ENCODE measurements at places on chromosomes 3 and 15.

DNA sequence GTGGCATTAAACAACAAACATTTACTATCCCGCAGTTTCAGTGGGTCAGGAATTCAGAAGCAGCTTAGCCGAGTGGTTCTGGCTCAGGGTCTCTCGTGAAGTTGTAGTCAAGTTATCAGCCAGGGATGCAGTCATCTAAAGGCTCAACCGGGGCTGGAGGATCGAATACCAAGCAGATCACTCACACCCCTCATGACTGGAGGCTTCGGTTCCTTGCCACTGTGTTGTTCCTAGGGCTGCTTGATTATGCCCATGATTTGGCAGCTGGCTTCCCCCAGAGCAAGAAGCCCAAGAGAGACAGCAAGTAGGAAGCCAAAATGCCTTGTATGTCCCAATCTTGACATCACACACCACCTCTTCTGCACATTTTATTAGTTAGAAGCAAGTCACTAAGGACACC, 33.9 kb upstream of the CDCP1 start:
- no peak for DNase-seq

DNA sequence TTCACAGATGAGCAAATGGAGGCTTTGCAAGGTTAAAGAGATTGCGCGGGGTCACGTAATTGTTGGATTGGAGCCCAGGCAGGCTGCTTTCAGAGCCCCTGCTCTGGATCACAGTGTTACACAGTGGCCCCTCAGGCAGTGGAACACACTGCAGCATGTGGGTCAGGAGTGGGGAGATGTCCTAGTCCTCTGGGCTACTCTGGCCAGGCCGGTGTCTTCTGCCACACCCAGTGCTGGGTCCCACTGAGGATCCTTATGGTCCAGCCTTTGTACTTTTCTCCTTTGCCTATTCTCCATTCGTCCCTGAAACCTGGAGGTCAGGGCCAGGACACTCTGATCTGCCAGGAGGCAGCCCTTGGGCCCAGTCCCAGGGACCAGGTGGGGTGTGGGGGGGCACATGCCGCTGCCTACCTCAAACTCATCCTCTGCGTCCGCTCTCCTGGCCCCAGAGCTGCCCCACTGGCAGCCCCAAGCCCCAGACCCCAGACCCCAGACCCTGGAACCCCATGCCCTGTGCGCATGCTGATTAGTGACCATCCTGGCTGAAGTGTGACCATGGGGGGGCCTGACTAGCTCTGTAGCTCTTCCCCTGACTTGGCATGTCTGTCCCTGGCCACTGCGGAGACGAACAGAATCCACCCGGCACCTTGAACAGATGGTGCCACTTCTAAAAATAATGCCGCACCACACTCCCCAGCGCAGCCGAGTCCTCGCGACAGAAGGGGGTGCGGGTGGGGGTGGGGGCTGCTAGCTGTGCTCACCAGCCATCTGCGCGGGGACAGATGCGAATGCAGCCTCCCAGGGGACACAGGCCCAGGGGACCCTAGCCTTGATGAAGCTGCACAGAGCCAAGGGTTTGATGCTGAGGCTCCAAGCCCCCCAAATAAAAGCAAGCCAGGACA, 41.6 kb downstream of the ATP2B2 start:
- DNase-seq: no peak

- DNase-seq: no peak
These were observed 30.8 kb downstream of the CHCHD4 start for GRCh38 chr3:14093831-14094230.

- DNase-seq: no peak
These were observed 48.5 kb downstream of the LINGO1 start for GRCh38 chr15:77584201-77584600.

DNA sequence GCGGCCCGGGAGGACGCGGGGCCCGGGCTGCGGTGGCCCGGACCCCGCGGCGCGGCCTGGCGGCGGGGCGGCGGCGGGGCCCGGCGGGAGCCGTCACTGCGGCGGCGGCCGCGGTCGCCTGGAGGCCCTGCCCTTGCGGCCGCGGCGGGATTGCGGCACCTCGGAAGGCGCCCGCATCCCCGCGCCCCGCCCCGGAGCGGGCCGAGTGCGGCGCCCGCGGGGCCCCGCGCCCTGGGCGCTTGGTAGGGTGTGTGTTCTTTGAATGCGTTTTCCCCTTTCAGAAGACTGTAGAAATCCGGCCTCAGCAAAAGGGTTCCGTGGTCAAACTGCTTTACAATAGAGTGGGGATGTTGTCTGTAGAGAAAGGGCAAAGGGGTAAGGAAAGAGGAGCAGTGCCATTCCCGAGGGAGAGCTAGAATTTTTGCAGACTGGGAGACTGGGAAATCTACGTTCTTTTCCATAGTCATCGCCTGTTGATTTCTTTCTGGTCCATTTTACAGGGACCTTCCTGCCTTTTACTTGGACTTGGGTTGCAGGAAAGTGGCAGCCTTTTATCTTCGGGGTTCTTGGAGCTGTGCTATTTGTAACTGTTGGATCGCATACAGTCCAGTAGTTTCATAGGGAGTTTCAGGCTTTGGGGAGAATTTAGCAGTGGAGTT, 630 bp downstream of the SNRK start:
- DNase-seq: peak; percentile 20

DNA sequence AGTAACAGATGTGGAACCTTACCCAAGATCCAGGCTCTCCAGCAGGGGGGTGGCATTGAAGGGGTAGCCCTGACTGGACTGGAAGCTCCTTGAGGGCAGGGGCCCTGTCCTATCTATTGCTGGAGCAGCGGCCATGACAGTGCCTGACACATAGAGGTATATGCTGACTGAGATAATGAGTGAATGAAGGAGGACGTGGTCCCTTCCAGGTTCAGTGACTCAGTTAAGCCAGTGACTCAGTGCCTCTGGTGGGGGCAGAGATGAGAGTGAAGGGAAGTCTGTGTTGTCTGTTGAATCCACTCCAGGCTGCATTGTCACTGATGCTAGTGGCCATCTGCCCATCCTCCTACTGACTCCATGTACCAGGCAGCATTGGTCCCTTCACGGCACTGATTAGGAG, 13.0 kb upstream of the CTXND1 start:
- DNase-seq: no peak

- DNase-seq: no peak
These were observed 37.8 kb upstream of the GOLGA6L2 start for GRCh38 chr15:23484870-23485269.

- no peak for DNase-seq
These were observed 524.9 kb upstream of the PROK2 start for GRCh38 chr3:72309661-72310418.

DNA sequence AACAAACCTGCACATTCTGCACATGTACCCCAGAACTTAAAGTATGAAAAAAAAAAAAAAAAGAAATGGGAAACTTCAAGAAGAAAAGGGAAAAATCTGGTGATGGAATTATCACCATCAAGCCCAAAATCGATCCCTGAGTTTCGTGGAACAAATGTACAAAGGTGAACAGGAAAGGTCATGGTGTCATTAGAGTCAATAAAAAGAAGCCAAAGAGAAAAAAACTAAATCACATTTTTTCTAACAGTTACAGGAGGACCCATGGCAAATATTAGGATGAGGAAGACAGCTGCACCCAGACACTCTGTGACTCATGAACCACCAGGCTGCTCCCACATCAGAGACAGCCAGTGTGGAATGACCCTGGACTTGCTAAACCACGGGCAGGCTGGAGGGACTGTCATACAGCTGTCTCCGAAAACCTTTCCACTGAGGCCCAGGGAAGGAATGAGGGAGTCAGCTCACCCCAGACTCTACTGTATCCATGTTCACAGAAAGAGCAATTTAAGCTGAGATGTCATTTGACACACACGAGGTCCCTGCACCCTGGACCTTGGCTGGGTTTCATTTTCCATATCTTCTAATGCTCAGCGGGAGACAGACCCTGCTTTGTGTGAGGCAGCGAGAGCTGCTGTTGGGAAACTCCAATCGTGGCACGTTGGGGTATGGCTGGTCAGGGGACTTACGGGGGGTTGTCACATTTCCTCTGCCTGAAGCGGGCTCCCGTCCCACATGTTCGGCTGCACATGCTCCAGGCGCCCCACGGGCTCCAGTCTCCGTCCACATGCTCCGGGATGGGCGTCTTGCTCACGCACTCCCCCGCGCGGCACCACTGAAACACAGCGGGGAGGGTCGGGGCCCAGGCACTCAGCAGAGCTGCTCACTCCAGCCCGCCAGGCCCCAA, 210.2 kb downstream of the ADAMTS17 start:
- DNase-seq: no peak

DNA sequence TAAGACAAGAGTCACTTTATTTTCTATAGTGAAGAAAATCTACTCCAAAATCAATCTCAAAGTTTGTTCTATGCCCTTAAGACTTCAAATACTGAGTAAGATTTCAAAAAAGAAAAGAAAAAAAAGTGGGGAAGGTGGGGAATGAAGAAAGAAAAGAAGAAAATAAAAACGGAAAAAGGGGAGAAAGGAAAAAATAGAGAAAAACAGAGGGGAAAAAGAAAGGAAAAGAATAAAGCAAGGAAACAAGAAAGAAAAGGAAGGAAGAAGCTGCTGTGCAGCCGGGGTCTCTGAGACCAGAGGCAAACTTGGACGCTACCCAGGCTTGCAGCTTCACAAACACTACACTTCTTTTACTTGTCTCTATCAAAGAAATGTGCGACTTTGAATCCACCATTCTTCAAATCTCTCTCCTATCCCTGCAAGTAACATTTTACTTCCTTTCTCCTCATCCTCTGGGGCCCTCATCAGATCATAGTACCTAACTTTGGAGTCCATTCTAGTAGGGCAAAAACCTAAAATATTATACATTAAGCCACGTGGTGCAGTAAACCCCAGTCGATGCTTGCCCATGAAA, 279.8 kb downstream of the FOXP1 start:
- no peak for DNase-seq
